Activated T-cell treated with anti-CD3 and anti-CD28 coated beads, Interleukin-2, amount 50 U/mL, for 48 hours (primary cell): ENCODE measurements at places on chromosomes 1 and 21.
A peak's percentile ranks its signal among the peaks of the same experiment; 100 is the strongest.

GRCh38 chr1:145962157-145963102, 1.9 kb downstream of the ANKRD34A start:
- DNase-seq = peak; percentile 71

DNA sequence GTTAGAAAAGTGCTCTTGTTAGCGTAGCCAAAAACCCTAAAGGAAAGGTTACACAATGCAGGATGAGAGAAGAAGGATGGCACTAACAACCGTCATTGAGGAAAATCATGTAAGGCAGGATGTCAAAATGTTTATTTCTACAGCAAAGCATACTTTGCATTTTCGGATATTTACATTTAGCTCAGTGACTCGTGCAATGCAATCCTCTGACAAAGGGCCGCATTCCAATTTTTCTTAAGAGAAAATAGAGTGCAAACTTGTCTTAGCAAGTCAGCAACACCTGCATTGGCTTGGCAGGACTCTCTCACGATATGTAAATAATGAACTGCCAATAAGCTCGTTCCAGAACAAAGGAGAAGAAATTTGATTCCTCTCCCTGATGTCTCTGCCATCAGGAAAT, 33.3 kb downstream of the TIAM1 start:
- DNase-seq = no peak

- DNase-seq = no peak
Measured at GRCh38 chr21:39184050-39184980, 1.1 kb upstream of the PSMG1 start.

DNA sequence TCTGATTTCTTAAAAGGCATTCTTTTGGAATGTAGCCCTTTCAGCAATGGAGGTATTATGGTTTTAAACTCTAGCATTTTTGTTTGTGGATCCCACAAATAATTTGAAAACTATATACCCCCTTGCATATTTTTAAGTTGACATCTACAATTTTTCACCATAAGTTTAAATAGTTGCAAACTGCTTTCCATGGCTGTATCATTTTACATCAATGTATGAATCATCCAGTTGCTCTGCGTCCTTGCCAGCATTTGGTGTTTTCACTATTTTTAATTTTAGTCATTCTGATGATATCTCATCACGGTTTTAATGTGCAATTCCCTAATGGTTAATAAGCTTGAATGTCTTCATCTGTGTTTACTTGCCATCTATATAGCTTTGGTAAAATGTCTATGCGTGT, 20.7 kb downstream of the DIPK1A start:
- no peak for DNase-seq

- no peak for DNase-seq
Measured at GRCh38 chr1:2276803-2277580, 48.9 kb downstream of the SKI start.

GRCh38 chr1:192878249-192878648, 69.4 kb downstream of the RGS2 start:
- no peak for DNase-seq

DNA sequence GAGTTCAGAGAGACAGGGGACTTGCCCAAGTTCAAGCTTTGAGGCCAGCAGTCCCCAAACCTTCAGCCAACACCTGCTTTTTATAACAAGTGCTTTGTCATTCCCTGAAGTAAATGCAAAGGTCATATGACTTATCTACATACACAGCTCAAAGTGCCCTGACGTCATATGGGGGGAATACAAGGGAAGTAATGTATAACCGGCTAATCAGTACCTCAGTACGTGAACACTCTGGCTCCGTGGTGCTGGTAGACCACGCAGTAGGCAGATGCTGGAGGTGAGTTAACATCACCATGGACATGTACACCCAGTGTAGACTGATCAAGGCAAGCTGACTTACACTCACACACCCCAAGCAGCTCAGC, 60.0 kb downstream of the BACE2 start:
- DNase-seq = no peak

- DNase-seq = no peak
Measured at GRCh38 chr1:63703701-63704107, 70.1 kb upstream of the ROR1 start.

- DNase-seq = no peak
Measured at GRCh38 chr1:230315099-230315498, 111.0 kb downstream of the PGBD5 start.

GRCh38 chr1:64663668-64664067, 81.2 kb upstream of the RAVER2 start:
- DNase-seq = peak; percentile 35

DNA sequence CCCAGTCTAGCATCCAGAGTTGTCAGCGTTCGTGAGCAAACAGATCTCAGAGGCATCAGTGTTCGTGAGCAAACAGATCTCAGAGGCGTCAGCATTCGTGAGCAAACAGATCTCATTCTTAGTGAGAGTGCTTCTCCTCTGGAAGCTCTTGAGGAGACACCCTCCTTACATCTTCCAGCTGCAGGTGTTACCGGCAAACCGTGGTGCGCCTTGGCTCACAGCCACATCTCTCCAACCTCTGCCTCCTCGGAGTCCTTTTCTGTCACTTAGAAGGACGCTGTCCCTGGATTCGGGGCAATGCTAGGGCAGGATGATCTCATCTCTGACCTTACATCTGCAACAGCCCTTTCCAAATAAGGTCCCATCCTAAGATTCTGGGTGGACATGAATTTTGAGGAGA, 14.6 kb upstream of the UMODL1 start:
- no peak for DNase-seq

DNA sequence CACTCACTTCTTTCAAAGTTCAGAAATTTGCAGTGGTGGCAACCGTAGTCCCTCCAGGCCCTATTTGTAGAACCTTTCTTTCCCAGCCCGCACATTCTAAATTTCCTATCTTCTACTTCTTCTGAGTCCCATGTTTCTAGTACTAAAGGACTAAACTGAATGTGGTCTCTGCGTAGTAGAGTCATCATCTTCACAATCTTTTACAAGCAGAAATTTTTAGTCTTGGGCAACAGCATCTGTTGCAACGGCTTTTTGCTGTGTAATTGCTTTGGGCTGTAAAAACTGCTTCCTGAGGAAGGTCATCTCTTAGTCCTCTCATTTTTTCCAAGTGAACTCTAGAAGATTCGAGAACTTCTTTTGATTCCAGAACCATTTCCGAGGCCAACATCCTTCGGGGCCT, 23.9 kb downstream of the VAV3 start:
- DNase-seq = no peak
